ENCODE measurements at places on chromosomes 4 and X.

- peak; percentile 24 for DNase-seq
Measured at GRCh38 chrX:130728208-130728607, 174.8 kb downstream of the ENOX2 start.

- DNase-seq: no peak
Measured at GRCh38 chr4:168813890-168814289, 196.2 kb downstream of the CBR4 start.

GRCh38 chr4:132934911-132935310, 214.2 kb upstream of the PCDH10 start:
- no peak for DNase-seq

GRCh38 chr4:103171006-103171405, 27.1 kb downstream of the CENPE start:
- no peak for DNase-seq

DNA sequence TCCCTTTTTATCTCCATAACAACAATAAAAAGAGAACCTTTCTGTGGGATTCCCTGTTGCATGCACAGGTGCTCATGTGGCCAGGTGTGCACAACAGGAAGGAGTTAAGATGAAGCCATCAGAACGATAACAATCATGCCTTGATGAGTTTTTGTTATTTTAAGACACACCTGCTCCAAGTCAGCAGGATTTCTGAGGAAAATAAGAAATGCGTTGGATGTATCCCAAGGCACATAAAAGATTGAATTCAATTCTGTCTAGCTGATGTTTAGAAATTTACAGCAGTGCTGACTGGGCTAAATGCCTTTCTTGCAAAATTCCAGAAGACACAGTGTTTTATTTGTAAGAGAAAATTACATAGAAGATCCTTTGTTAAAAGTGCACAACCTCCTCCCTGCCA, 1678.2 kb downstream of the ARAP2 start:
- DNase-seq: no peak

GRCh38 chr4:177901786-177902185, 459.5 kb upstream of the AGA start:
- DNase-seq: no peak

DNA sequence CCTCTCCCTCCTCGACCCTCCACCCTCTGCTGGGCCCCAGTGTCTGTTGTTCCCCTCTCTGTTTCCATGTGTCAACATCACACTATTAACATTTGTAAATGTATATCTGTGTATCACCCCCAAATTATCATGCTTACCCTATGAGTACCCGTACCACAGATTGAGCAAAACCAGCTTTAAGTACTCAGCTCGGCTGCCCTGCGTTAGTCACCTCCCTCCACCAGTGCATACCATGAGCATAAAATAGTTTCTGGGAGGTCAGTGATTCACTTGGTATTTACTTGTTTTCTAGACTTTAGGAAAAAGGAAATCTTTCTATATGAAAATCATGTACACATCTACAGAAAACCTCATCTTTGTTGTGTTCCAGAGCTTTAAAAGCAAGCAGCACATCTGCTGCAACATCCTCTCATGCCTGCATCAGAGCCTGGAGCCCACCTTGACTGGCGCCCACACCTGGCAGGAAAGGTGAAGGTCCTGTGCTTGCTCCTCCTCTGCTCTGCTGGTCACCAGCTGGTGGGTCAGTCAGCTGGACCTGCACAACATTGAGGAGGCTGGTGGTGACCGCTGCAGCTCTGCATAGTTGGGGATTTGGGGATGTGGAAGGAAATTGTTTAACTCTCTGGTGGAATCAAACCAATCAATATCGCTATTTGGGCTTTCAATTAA, 214.4 kb upstream of the KLF3 start:
- peak; percentile 39 for DNase-seq

DNA sequence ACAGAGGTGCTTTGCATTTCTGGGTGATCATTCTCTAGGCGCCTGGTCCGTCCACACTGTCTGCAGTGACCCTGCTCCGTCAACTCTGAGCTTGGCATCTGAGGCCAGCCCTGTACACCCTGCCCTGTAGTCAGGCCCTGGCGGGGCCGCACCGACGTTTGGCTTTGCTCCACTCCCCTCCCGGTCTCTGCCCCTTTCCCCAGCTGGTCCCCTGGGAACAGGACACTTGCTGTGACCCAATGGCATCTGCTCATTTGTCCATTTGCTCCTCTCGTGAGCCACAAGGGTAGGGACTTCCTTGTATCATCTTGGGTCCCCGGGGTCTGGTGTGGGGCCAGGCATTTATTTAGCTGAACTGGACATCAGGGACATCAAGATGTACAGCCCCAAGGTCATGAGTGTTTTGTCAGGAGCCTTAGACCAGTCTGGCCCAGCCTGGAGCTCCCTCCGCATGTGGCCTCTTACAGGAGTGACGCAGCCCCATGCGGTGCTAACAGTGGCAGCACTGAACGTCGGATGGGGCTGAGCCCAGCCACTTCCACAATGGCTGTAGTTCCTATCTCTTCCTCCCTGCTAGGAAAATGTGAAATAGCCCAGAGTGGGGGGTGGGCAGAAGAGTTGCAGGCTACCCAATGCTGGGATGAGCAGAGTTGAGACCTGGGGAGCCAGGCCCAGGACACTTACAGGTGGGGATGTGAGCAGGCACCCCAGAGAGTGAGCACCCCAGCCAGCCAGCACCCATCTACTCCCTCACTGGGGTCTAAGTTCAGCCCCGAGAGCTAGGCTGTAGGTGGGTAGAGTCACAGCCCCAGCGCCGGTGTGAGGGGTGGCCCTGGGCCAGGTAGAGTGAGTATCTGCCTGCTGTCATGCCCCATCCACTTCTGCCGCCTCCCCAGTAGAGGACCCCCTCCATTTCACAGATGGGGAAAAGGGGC, 2.0 kb upstream of the SH3BP2 start:
- no peak for DNase-seq

GRCh38 chr4:56788081-56788480, 33.4 kb downstream of the SPINK2 start:
- no peak for DNase-seq

- DNase-seq: no peak
Measured at GRCh38 chr4:151143162-151143561, 43.7 kb downstream of the RPS3A start.

- no peak for DNase-seq
Measured at GRCh38 chr4:2395584-2395983, 22.9 kb downstream of the ZFYVE28 start.

GRCh38 chrX:118706681-118707080, 20.7 kb upstream of the IL13RA1 start:
- DNase-seq: no peak

- DNase-seq: peak; percentile 56
Measured at GRCh38 chr4:123564758-123565346, 168.3 kb downstream of the SPRY1 start.

DNA sequence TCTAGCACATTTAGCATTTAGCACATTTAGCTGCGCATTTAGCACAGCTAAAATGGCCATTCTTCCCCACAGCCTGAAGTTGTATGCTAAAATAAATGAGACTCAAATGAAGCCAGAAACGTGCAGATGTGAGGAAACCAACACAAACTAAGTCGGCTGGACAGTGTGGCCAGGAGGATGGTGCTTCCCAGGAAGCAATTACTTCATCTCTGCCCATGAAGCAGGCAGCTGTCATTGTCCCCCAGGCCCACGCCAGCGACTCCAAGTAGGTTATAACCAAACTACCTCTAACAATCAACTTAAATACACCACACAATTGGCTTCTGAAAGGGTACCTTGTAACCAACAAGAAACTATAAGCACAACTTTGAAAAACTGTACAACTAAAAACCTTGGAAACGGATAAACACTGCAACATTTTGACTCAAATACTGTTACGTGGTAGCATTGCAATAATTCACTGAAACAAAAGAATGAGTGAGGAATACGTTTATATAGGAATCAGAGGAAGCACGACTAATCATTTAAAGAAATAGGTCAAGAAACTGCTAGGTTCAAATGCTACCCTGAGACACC, 39.2 kb downstream of the AFAP1 start:
- no peak for DNase-seq

GRCh38 chr4:23388699-23389395, 501.0 kb downstream of the PPARGC1A start:
- no peak for DNase-seq

DNA sequence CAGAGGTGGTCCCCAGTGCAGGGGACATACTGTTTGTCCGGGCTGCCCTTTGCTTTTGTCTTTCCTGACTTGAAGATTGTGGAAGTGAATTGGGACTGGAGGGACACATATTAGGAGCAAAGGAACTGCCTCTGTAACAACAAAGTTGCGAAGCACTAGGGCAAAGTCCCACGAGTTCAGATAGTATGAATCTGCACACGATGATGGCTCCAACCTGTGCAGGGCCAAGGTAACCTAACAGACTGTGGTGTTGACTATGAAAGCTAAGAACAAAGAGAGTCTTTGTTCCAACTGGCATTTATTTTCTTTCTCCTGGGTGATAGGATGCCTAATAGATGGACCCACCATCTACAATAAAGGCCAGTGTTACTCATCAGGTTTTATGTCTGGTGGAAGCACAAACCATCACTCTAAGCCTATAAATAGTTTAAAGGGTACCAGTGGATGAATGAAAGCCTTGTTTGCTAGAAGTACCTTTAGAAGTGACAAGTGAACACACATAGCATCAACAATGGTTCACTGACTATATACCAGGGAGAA, 71.8 kb downstream of the TMA16 start:
- DNase-seq: no peak

- peak; percentile 13 for DNase-seq
Measured at GRCh38 chrX:123731987-123732669, 724 bp downstream of the THOC2 start.

DNA sequence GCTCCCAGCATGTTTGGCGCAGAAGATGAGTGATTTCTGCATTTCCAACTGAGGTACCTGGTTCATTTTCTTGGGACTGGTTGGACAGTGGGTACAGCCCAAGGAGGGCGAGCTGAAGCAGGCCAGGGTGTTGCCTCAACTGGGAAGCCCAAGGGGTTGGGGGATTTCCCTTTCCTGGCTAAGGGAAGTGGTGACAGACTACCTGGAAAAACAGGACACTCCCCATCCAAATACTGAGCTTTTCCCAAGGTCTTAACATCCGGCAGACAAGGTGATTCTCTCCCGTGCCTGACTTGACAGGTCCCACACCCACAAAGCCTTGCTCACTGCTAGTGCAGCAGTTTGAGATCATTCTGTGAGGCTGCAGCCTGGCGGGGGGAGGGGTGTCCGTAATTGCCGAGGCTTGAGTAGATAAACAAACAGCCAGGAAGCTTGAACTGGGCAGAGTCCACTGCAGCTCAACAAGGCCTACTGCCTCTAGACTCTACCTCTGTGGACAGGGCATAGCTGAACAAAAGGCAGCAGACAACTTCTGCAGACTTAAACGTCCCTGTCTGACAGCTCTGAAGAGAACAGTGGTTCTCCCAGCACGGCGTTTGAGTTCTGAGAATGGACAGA, 307.7 kb upstream of the ARSJ start:
- DNase-seq: no peak

- DNase-seq: no peak
Measured at GRCh38 chrX:77014377-77015372, 432.5 kb upstream of the FGF16 start.

- no peak for DNase-seq
Measured at GRCh38 chr4:111678908-111679307, 466.3 kb upstream of the FAM241A start.

- no peak for DNase-seq
Measured at GRCh38 chrX:142549923-142550322, 344.8 kb upstream of the MAGEC2 start.

GRCh38 chr4:77617203-77617602, 11.6 kb downstream of the CXCL13 start:
- DNase-seq: no peak

- DNase-seq: peak; percentile 65
Measured at GRCh38 chr4:173181848-173182247, 13.2 kb downstream of the GALNT7 start.

DNA sequence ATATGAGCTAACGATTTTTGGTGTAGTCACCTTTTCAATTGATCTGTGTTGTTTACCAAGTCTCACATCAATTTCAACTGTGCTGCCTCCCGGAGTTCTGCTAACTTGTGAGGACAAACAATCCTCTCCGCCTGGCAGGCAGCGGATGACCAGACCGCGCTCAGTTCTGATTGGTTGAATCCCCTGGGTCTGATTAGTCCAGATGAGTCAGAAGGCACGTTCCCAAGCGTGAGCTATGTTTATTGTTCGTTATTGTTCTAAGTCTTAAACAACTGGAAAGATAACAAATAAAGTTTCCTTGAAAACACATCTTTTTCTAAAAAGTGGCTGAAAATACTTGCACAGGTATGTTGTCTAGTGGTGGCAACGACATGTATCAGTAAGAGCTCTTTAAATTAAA, 37.9 kb upstream of the TRPC3 start:
- no peak for DNase-seq

DNA sequence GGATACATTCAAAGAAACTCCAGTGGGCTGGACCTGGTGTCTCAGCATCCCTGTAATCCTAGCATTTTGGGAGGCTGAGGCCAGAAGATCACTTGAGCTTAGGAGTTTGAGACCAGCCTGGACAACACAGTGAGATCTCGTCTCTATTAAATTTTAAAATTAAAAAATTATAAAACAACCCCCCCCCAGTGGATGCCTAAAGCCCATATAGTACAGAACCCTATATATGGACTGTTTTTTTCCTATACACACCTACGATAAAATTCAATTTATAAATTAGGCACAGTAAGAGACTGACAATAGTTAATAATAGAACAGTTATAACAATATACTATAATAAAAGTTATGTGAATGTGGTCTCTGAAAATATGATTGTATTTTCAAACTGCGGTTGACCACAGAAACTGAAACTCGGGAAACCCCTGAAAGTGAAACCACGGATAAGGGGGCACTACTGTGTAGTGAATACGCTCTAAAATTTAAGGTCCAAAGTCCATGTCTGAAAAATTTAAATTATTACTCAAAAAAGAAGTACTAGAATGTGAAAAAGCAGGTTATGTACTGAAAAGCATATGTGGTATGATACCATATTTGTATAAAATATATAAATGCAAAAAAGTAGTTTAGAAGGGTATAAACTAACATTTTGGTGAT, 2.0 kb downstream of the SMIM14 start:
- DNase-seq: peak; percentile 3

GRCh38 chr4:125041372-125041930, 273.3 kb upstream of the FAT4 start:
- no peak for DNase-seq

DNA sequence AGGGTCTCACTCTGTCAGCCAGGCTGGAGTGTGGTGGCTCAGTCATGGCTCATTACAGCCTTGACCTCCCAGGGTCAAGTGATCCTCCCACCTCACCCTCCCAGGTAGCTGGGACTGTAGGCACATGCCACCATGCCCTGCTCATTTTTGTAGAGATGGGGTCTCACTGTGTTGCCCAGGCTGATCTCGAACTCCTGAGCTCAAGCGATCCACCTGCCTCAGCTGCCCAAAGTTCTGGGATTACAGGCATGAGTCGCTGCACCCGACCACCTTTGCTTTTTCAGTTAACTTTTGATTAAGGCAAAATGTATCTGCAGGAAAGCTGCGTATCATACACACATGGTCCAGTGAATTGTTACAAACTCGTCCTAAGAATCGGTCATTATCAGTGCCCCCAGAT, 16.5 kb upstream of the CLCN4 start:
- no peak for DNase-seq

Data from HCEC 1CT (cell line).